ENCODE measurements at places on chromosomes 7 and 10. TPM values are rescaled to one million over a fixed set of nuclear protein-coding genes. Genes with fewer than 3 reads are reported as not detected.
A peak's percentile ranks its signal among the peaks of the same experiment; 100 is the strongest.

Gene WBP1L
- polyA plus RNA-seq, result 12.3 TPM

DNA sequence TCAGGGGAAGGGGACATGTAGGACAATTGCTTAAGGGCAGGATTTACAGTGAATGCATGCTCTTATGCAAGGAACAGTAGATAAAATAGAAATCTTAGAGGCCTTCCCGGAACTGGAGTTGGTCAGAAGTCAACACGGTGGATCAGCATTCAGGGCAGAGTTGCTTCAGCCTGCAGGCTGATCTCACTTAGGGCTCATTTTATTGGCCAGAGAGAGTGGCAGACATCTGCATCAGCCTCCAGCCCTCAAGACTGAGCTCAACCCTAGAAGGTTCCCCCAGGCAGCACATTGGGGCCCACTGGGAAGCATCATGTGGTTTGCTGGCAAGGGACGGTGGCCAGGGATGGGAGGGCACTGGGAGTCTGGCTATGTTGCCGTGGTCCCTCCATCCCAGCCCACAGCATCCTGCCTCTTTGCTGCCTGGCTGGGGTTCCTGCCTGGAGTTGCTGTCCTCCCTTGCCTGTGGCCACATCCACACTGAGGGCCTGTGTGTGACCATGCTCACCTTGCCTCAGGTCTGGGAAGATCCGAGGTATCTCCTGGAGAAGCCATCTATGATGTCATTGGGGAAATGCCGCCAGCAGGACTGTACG lies 13.0 kb downstream of the SCART1 start:
- peaks cover 10% of the 10 kb centered on the region for H3K4me1 ChIP-seq
- H3K4me3 ChIP-seq, result no peak overlapping the region
- no peaks in the 10 kb centered on the region for H3K36me3 ChIP-seq

DNA sequence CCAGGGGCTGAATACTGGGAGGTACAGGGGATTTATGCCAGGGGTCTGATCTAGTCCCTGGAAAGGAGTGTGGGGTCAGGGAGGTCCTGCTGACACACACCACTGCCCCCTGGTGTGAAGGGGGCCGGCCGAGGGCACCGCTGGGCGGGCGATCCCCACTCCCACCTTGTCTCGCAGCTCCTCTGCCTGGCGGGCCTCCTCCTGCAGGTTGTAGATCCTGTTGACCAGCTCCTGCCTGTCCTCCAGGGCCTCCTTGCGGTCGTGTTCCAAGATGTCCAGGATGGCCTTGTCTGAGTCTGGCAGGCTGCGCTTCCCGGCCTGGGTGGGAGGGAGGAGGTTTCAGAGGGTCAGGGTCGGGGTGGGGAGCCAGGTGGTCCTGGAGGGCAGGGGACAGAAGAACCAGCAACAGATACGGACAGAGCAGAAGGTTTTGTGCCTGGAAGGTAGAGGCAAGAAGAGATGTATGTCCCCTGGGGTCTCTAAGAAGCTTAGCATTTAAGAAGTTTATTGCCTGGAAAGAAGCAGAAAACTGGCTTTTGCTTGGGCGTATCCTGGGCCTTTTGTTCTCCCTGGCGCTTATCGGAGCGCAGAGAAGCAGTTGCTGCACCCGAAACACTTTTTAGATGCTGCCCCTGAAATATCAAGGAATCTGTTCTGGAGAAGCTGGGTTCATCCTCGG lies 94.5 kb upstream of the GNA12 start:
- H3K27ac ChIP-seq, result no peak overlapping the region
- peaks cover 9% of the 10 kb centered on the region for H3K27me3 ChIP-seq
- H3K36me3 ChIP-seq, result no peaks in the 10 kb centered on the region
- no peaks in the 10 kb centered on the region for H3K4me1 ChIP-seq

GRCh38 chr7:79507131-79507530 lies 53.7 kb upstream of the MAGI2 start:
- DNase-seq, result peak; percentile 50
- no peak overlapping the region for H3K27ac ChIP-seq
- H3K27me3 ChIP-seq, result no peaks in the 10 kb centered on the region
- no peak overlapping the region for H3K4me3 ChIP-seq
- H3K4me1 ChIP-seq, result peaks cover 35% of the 10 kb centered on the region
- no peaks in the 10 kb centered on the region for H3K36me3 ChIP-seq

DNA sequence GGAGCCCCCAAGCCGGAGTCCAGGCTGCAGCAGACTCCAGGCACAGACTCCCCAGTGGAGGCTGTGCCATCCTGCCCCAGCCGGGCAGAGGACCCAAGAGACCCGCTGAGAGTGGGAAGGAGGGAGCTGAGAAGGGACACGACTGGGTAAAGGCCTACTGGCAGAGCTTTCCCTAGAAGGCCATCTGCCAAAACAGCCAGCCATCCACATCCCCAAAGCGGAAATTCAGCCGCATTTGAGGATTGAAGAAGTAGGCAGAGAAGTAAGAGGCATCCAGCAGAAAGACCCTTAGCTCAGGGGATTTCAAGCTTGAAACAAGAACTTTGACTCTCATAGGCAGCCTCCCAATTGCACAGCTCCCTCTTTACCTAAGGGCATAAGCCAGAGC lies 857 bp downstream of the CPXM2 start:
- H3K27ac ChIP-seq, result no peak overlapping the region
- DNase-seq, result no peak
- H3K4me1 ChIP-seq, result no peaks in the 10 kb centered on the region
- no peaks in the 10 kb centered on the region for H3K27me3 ChIP-seq
- H3K4me3 ChIP-seq, result no peak overlapping the region
- H3K36me3 ChIP-seq, result no peaks in the 10 kb centered on the region

- H3K27me3 ChIP-seq, result no peaks in the 10 kb centered on the region
- H3K27ac ChIP-seq, result no peak overlapping the region
- H3K4me1 ChIP-seq, result no peaks in the 10 kb centered on the region
Measured at GRCh38 chr10:120431251-120431651, 25.8 kb upstream of the PLPP4 start.

- no peaks in the 10 kb centered on the region for H3K27me3 ChIP-seq
- no peak overlapping the region for H3K27ac ChIP-seq
Measured at GRCh38 chr7:11748884-11749283, 83.1 kb downstream of the THSD7A start.

- no peaks in the 10 kb centered on the region for H3K36me3 ChIP-seq
- no peak for DNase-seq
- no peak overlapping the region for H3K4me3 ChIP-seq
- H3K4me1 ChIP-seq, result peaks cover 6% of the 10 kb centered on the region
- peaks cover 9% of the 10 kb centered on the region for H3K27me3 ChIP-seq
Measured at GRCh38 chr7:131550846-131551245, 5.6 kb downstream of the PODXL start.

GRCh38 chr10:21202776-21203462 lies 305.8 kb upstream of the NEBL start:
- H3K4me3 ChIP-seq, result no peak overlapping the region
- H3K4me1 ChIP-seq, result no peaks in the 10 kb centered on the region
- H3K27me3 ChIP-seq, result peaks cover 5% of the 10 kb centered on the region
- H3K27ac ChIP-seq, result no peak overlapping the region

DNA sequence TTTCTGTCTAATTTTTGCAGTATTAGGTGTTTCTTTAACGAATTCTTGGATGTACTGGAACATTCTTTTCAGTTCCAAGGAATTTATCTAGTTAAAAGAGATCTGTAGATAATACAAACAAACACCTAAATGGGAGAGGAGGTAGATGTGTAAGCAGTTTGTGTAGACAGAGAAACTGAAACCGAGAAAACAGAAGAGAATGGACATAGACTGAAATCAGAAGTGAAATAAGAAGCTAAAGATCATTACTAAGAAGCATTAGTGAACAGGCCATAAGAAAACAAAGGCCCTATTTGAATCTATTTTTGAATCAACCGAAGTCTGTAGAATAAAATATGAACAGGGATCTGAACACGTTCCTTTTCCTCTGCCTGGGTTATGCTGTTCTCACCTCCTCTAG lies 26.5 kb upstream of the TMEM229A start:
- DNase-seq, result no peak
- no peaks in the 10 kb centered on the region for H3K4me1 ChIP-seq
- no peak overlapping the region for H3K27ac ChIP-seq
- no peak overlapping the region for H3K4me3 ChIP-seq
- H3K36me3 ChIP-seq, result no peaks in the 10 kb centered on the region

DNA sequence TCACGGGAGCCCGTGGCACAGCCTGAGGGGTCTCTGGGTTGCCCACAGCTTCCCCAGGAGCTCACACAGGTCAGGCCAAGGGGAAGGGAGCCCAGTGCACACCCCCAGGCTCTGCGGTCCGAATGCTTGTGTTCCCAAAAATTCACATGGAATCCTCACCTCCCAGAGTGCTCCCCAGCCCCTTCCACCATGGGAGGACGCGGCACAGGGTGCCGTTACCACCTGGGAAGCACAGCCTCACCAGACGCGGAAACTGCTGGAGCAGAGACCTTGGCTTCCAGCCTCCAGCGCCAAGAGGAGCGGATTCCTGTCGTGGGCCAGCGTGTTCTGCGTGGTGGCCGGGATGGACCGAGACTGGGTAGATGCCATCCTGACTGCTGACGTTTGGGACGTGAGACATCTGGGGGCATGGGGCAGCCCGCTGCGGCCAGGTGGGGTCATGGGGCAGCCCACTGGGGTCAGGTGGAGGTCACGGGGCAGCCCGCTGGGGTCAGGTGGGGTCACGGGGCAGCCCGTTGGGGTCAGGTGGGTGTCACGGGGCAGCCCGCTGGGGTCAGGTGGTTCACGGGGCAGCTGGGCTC lies 149.4 kb downstream of the WDR37 start:
- DNase-seq, result no peak
- no peak overlapping the region for H3K27ac ChIP-seq
- peaks cover 90% of the 10 kb centered on the region for H3K27me3 ChIP-seq
- H3K4me1 ChIP-seq, result no peaks in the 10 kb centered on the region

Gene TEX36
- polyA plus RNA-seq, result not detected

GRCh38 chr10:69421611-69422308 lies 5.0 kb upstream of the TACR2 start:
- H3K27ac ChIP-seq, result no peak overlapping the region
- H3K36me3 ChIP-seq, result no peaks in the 10 kb centered on the region
- peaks cover 79% of the 10 kb centered on the region for H3K4me1 ChIP-seq
- no peak for DNase-seq
- peaks cover 3% of the 10 kb centered on the region for H3K27me3 ChIP-seq

DNA sequence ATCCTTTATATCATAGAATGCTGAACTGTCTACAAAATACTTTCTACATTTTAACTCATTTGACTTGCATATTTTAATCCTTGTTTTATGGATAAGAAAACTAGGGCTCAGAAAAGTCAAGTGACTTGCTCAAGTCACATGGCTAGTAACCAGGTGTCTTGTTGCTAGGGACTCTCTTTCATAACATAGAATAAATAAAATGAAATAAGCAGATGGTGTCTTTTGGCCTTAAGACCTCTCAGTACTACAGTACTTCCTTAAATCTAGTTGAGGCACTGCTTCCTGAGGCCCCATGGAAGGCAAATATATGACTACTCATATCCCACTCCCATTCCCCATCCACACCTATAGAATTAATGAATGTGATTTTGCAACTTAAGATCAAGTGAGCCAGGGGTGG lies 87.9 kb downstream of the CDK6 start:
- H3K36me3 ChIP-seq, result peaks cover 1% of the 10 kb centered on the region
- H3K27ac ChIP-seq, result no peak overlapping the region
- H3K4me1 ChIP-seq, result peaks cover 56% of the 10 kb centered on the region
- no peak for DNase-seq

Gene ATP6V0E2
- polyA plus RNA-seq, result 32.9 TPM

Gene HABP2
- 0.12 TPM for polyA plus RNA-seq

GRCh38 chr10:625751-626711 lies 63.4 kb downstream of the DIP2C start:
- no peaks in the 10 kb centered on the region for H3K27me3 ChIP-seq
- no peak for DNase-seq
- no peak overlapping the region for H3K27ac ChIP-seq
- H3K4me1 ChIP-seq, result peaks cover 24% of the 10 kb centered on the region
- H3K36me3 ChIP-seq, result no peaks in the 10 kb centered on the region

Gene ASNS
- polyA plus RNA-seq, result 75.1 TPM

DNA sequence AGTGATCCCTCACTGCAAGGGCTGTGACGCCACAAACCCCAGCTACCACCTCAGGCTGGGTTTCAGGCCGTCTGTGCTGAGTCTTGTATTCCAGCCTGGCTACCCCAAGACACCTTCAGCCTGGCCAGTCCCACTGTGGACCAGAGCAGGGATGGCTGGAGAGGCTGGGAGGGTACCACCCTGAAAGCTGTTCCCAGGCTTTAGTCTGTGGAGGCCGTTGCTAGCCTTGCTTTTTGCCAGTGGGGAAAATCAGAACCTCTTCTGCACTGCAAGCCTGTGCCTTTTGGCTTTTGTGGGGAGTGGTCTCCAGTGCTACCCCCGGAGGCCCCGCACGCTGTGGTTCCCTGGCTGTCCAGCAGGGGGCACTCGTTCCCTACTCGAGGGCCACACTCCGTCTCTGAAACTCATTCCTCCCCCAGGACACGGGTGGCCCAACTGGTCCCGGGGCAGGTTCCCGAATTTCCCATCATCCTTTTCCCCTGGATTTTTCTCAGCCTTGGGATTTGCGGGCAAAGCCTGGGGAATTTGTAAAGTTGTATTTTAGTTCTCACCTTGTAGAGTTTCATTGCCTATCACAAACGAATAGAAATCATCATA lies 128.4 kb upstream of the BTBD16 start:
- no peaks in the 10 kb centered on the region for H3K27me3 ChIP-seq
- H3K27ac ChIP-seq, result no peak overlapping the region
- H3K36me3 ChIP-seq, result peaks cover 14% of the 10 kb centered on the region

DNA sequence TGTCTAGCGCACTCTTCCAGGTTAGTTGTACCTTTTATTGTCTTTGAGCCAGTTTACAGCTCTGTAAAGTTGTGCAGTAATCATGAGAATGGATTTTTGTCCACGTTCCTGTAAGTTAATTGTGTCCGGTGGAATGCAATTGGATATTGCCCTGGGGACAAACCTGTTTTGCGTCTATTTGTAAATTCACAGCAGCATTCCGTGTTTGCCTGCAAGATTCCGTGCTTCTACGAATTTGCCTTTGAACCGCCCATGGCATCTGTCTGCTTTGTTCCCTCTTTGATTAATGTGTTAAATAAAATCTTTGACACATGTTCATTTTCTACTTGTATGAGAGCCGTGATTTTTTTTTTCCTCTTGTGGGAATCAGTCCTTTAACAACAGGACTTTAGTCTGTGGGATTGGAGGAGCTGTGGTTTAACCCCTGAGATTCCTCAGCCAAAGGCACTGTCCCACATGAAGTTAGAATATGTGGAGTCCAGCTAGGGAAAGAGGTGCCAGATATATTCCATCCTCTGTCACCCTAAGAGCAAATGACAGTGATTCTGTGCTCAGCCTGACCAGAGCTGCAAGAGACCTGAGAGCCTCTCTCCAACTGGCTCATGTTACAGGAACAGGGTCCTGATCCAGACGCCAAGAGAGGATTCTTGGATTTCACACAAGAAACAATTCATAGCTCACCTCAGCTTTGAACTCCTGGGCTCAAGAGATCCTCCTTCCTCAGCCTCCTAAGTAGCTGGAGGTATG lies 126.3 kb downstream of the COL26A1 start:
- DNase-seq, result no peak
- H3K27ac ChIP-seq, result no peak overlapping the region
- H3K27me3 ChIP-seq, result no peaks in the 10 kb centered on the region
- H3K4me3 ChIP-seq, result no peak overlapping the region

GRCh38 chr10:127871631-127872010 lies 21.1 kb downstream of the CLRN3 start:
- peaks cover 23% of the 10 kb centered on the region for H3K4me1 ChIP-seq
- no peak overlapping the region for H3K4me3 ChIP-seq
- H3K36me3 ChIP-seq, result no peaks in the 10 kb centered on the region
- H3K27me3 ChIP-seq, result no peaks in the 10 kb centered on the region

Measured in HepG2 (cell line).